ENCODE measurements at places on chromosomes 2 and 18.
A peak's percentile ranks its signal among the peaks of the same experiment; 100 is the strongest.

DNA sequence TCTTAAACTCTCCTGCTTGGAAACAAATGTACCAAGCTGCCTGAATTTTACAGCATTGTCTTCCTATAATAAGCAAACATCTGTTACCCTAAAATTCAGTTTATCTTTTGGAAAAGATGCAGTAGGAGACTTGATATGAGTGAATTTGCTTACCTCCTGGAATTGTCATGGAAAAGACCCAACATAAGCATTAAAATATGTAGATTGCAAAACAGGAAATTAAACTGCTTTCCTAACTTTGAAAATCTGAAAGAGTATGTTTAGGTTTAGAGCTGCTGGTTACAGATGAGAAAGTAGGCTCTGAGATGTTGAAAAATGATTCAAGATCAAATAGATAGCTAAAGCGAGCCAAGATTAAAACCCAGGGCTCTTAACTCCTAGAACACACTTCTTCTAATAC is 316.5 kb downstream of the SOX11 start:
- DNase-seq, result no peak

DNA sequence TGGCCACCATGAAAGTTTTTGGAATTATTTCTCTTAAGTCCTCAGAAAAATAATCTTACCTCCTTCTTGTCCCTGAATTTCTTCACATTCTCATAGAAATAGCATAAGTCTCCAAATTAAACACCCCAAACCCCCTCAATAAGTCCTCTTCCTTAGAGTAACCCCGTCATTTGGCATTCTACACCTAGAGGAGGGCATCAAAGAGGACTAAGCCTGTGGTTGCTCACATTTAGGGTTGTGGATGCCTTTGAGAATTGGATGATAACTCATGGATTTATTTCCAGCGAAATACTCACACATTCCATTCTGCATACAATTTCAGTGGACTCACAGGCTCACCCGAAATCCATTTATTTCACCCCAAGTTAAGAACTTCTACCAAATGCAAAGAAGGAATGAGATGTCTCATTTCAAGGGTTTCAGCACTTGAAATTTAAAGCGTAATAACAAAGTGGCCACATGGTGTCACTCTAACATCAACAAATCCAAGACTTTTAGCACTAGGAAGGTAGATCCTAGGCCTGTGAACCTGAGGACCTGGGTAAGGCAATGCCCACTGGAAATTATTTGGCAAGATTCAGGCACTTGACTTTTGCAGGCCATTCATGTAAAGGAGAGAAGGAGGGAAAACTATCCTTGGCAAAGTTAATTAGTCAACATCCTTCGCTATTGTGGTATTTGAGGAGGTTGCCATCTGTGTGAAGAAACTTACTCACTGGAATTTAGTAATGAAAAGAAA is 24.6 kb downstream of the DYTN start:
- DNase-seq, result peak; percentile 0

DNA sequence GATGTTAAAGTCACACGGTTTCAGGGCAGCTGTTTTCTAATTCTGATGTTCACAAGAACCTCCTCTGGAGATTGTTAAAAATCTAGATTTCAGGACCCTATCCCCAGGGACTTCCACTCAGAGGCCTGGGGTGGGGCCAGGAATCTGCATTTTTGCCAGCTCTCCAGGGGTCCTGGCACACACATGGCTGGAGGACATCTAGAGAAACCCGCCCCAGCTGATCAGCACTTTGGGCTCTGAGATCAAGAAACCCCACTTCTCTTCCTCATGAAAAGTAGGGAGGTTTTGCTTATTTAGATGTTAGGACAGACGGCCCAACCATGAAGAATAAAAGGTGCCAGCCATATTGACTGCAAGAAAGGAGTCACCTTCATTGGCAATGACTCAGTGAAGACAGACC is 148.8 kb downstream of the TNS1 start:
- DNase-seq, result no peak

DNA sequence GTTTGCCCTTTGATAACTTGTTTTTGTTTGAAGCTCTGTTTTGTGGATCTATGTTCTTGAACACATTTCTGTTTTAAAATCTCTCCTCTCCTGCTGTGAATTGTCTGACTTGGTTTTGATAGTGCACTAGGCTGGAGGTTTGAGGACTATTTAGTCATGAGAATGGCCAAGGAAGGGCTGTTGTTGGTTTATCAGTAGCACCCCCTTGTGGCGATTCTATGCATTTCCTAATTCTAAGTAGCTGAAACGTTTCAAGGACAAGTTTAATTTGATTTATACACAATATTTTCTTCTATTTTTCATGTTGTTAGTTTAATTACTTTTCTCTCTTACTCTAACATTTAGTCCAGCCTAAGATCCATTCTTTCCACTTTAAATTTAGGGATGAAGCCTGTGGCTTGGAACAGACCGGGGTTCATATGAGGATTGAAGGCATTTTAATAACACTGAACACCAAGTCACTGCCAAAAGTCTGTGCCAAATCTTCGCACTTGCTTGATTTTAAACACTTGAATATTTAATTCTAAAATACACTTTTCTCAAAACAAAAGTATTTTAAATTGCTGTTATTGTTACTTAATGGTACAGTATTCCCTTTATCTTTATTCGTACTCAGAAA is 166.0 kb downstream of the SOCS6 start:
- peak; percentile 3 for DNase-seq

DNA sequence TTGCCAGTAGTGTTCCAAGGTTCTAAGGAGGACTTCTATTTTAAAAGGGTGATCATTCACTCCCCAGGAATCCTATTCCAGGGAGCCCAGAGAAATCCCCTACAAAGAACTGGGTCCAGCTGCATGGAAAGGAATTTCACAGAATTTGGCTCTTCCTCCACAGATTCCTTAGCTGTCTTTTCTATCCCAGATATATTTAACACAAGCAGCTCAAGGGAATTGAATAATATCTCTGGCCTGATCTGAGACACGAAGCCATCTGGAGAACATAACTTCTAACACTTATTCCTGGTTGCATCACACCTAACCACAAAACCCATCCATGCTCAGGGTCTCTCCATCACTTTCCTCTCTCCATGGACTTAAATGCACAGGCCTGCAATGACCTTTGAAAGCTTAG is 306.7 kb upstream of the ACVR2A start:
- DNase-seq, result no peak

DNA sequence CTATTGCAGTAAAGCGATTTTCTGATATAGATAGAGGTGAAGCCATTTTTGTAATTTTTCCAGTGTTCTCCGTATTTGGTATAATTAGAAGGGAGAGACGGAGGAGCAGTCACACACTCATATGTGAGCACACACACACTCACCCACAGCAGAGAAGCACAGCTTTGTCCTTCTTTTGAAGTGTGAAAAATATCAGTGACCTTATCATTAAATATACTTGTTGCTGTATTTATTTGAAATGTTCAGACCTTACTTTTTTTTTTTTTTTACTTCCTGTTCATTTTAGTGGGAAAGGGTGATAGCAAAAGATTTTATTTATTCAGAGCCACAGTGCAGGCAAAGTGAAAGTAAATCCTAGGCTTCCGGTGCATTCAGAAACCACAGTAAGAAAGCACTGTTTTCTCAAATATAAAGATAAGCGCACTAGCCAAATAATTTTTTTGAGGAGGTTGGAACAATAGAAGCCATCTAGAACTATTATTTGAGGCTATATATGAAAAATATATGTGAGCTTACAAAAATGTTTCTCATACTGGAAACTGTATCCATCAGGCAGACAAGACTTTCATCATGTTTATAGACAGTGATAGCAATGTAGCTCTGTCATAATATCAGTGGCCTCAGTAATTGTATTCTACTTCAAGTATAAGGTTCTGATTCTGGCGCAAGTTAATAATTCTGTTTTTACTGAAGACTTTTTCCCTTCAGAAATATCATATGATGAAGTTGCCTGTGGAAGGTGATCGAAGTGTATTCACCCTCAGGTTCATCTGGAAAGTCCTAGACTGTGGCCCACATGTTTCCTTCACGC is 37.2 kb downstream of the TSHZ1 start:
- DNase-seq, result no peak

- no peak for DNase-seq
Measured at GRCh38 chr2:70356941-70357683, 55.2 kb upstream of the FAM136A start.

- no peak for DNase-seq
Measured at GRCh38 chr2:48902521-48902920, 147.0 kb upstream of the LHCGR start.

DNA sequence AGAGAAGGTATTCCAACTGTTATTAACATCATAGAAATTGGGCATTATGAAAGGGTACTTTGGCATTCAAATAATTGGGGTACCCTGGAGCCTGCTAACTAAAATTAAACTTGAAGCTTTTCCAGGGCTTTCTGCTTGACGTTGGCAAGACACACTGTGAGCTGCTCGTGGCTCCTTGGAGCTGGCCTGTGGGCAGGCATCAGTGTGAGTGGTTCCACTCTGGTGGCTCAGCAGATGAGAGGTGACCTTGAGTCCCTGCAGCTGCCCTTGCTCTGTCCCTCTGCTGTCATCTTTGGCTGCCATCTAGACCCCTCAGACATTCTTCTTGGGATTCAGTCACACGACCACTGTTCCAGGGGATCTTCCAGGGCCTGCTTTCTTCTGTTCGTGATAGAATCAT is 6.7 kb downstream of the CNNM3 start:
- DNase-seq, result no peak

DNA sequence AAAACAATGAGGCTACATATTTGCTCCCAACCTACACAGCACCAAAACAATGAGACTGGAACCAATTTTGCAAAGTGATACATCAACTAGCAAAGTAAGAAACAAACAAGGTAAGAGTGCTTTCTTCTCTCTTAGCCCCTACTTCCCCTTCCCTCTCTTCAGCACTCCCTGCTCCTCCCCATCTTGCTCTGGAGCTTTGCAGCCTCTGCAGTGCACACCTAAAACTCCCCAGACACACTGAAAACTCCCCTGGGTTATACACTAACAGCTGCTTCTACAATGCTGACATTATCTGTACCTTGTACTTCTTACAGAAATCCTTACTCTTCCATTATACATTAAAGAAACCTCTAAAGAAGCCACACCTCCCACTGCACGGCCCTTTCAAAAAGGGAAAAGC is 93.7 kb downstream of the RBMS1 start:
- no peak for DNase-seq

DNA sequence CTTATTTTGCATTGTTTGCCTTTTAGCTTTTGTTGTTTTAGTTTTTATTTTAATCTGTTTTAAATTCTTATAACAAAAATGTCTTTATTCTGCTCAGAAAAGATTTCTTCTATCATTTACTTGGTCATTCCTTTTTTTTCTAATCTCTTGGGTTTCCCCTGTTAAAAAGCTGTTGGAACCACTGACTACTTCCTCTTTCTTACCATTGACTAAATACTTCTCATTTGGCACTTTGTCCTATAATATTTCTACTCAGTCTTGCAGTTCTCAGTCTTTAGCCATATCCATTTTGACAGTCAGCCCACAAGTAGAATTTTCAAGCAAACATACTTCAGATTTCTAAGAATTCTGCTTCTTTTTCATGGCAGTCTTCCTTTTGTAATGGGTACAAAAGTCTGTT is 567.2 kb downstream of the SATB2 start:
- no peak for DNase-seq

DNA sequence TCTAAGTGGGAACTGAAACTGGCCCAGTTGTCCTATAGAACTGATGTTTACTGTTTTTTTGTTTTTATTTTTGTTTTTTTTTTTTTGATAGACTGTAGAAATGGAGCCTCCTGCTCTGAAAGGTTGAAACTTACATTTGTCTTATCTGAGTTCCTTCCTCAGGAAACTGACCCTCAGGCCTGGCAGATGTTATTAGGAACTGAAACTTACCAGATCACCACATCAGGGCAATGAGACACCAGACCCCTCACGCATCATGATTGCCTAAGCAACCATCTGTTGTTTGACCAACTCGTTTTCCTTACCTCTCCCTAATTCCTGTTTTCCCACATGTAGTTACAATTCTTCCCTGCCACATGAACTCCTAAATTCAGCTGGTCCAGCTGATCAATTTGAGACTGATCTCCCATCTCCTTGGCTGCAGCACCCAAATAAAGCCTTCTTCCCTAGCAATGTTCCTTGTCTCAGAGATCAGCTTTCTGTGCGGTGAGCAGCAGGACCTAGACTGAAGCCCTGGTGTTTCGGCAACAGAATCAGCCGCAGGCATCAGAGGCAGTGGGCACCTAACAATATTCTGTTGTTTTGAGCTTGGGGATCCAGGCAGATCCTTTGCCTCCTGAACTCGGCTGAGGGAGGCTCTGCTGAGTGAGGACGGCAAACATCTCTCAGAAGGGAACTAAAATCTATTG is 96.8 kb downstream of the MSH2 start:
- DNase-seq, result no peak

DNA sequence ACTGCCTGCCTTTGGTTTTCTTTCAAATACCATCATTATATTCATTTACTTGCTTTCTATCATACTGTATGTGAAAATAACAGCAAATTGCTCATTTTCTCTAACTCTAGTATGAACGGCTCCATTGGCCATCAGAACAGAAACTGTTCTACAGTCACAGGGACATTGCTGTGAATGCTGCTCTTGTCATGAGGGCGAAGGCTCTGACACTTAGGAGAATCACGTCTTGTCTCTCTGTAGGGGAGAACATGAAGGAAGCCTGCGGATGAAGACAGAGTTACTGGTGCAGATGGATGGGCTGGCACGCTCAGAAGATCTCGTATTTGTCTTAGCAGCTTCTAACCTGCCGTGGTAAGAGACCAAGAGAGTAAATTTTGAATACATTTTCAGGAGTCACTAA is 41.7 kb upstream of the ELOA2 start:
- no peak for DNase-seq

DNA sequence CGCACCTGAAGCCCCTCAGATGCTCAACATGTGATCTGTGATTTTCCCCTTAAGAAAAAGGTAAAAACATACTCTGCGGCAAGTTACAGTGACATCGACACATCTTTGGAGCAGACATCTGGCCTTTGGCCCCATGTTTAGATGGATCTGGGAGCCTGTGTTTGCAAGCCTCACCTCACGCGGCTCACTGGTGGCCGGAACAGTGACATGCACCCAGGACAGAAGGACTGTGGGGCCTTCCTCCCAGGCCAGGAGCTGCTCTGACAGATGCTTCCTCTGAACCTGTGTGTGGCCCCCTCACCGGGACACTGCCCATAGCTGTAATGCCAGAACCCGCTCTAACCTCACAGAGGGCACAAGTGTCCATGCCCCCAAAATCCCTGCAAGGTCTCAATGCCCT is 13.1 kb downstream of the PASK start:
- no peak for DNase-seq

- DNase-seq, result no peak
Measured at GRCh38 chr18:46481847-46482245, 175.2 kb downstream of the LOXHD1 start.

- DNase-seq, result no peak
Measured at GRCh38 chr2:95122197-95122551, 566 bp upstream of the MRPS5 start.

- no peak for DNase-seq
Measured at GRCh38 chr2:197219636-197220035, 90.9 kb downstream of the ANKRD44 start.

All from NCI-H187 treated with DMSO at 0.1 percent for 48 hours (cell line).